ENCODE measurements at places on chromosomes 16 and 17. TPM values are rescaled to one million over a fixed set of nuclear protein-coding genes. Genes with fewer than 3 reads are reported as not detected.

KPNB1 gene
- 211 TPM for total RNA-seq

GPRC5B gene
- total RNA-seq = under 0.01 TPM

DNA sequence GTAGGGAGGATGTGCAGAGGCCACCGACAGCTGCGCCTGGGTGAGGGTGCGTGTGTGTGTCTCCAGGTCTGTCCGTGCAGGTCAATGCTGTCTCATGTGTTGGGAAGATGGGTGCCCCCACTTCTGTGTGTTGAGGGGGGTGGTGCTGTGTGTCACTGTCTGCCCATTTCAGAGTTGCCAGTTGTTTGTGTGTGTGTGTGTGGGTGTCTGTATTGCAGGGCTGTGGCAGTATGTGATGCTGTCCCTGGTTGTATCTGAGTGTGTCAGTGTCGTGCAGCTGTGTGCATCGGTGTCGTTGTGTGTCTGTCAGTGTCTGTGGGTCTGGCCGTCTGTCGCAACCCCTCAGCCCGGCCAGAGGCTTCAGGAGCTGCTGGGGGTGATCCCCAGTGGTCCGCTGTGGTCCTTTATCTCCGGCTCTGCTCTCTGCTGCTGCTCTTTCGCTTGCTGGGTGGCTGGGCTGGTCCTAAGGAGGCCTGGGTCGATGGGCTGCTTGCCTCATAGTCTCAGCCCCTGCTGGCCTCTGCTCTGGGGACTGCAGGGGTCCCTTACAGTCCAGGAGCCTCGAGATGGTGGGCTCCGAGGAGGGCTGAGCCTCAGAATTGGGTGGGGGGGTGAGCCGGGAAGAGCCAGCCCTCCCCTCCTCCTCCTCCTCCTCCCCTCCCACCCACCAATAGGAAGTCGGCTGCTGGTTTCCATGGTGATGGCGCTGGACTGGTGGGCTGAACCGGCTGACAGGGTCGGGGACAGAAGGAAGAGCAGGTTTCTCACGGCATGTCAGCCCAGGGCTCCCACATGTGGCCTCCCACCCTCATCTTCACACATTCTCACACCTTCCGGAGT is at the start of gene TSPOAP1:
Gene TSPOAP1, minus strand, starts transcription at position 601 of the 840 bp plus-strand sequence. CDS start 875 bp downstream, outside the sequence.
- DNase-seq = no peak

DNA sequence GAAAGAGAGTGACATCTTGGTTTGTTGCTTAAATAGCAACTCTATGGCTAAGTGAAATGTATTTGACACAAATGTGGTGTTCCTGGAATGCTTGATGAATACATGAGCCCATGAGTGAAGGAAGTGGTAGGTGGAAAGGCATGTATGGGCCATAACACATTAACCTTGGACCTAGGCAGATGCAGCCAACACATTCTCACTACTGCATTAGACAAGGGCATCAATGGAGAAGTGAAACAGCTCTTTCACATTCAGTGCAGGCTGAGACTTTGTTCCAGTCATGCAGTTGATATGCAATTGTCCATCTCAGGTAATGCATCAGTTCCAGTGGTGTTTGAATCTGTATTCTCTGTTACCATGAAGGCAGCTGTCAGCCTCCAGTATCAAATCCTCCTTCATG is 133.6 kb downstream of the HS3ST3B1 start:
- DNase-seq = no peak

DNA sequence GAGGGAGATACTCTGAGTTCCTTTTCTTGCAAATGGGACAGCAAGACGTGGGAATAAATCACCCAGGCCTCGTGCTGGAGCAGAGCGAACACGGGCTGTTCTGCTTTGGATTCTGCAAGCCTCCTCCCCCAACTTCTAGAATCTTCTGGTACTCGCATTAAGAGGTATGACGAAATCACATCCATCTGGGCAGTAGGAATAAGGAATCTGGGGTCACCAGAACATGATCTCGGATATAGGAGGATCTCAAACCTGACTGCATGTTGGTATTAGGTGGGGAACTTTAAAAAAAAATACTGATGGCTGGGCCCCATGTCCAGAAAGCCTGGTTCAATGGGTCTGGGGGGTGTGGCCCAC is 49.8 kb upstream of the USP7 start:
- DNase-seq = no peak

- DNase-seq = no peak
Observed at GRCh38 chr17:69547230-69547629, 132.7 kb downstream of the MAP2K6 start.

GRCh38 chr17:50100480-50100883 is 5.3 kb downstream of the PDK2 start:
- DNase-seq = no peak

Data from bronchial epithelial cell (primary cell).